Activated CD8-positive, alpha-beta T cell treated with anti-CD3 and anti-CD28 coated beads, Interleukin-2, amount 10 ng/mL, durations not matched to agents 7 days and 5 days (primary cell): ENCODE measurements at places on chromosomes 7 and 10. TPM values are rescaled to one million over a fixed set of nuclear protein-coding genes. Genes with fewer than 3 reads are reported as not detected.

Gene NPSR1
- total RNA-seq = not detected

Gene COL17A1
- not detected for total RNA-seq

- H3K27me3 ChIP-seq = no peaks in the 10 kb centered on the region
- H3K27ac ChIP-seq = no peak overlapping the region
- H3K36me3 ChIP-seq = no peaks in the 10 kb centered on the region
Measured at GRCh38 chr10:67492317-67493019, 203.5 kb downstream of the CTNNA3 start.

DNA sequence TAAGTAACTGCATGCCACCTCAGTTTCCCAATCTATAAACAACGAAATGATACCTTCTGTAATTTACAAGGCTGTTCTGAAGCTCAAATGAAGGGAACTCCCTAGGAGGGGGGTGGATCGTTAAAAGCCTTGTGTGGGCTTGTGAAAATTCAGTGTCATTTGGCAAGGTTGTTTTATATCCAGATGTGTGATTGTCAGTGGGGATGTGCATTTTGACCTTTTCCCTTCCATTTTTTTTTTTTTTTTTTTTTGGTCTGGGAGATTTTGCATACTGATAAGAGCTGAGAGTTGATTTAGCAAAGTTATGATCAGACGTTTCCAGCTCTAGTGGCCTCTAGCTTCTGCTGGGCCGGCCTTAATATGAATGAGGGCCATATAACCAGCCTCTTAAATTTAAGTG is 22.8 kb downstream of the CREB5 start:
- no peaks in the 10 kb centered on the region for H3K36me3 ChIP-seq
- H3K27ac ChIP-seq = no peak overlapping the region
- no peak for DNase-seq
- H3K4me1 ChIP-seq = no peaks in the 10 kb centered on the region

Gene C10orf67
- not detected for total RNA-seq

Gene TBATA
- total RNA-seq = not detected

GRCh38 chr7:158477866-158478265 is 109.8 kb downstream of the PTPRN2 start:
- H3K27ac ChIP-seq = no peak overlapping the region
- no peaks in the 10 kb centered on the region for H3K27me3 ChIP-seq
- H3K36me3 ChIP-seq = no peaks in the 10 kb centered on the region

DNA sequence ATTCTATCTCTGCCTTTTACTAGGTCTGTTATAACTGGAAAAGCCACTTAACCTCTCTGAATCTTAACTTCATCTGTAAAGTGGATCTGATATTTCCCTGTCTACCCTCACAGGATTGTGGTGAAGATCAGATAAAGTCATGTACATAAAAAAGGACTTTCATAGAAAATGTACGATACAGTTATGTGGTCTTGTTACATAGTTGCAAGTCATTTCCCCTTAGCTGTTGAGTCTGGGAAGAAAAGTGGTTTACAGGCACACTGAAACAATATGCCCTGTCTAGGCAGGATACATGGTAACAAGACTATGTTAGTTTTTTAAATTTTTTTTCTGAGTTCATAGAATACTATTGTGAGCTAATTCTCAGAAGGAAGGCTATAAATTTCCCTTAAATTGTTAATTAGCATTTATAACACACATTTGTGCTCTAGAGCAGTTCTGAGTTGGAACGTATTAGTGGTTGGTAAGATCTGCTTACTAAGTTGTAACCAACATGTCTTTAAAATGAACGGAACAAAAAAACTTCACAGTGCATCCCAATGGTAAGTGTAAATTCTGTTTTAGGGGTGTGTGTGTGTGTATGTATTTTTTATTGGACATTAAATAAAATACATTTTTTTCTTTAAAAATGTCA is 7.1 kb upstream of the GSTO1 start:
- peaks cover 16% of the 10 kb centered on the region for H3K4me1 ChIP-seq
- peaks cover 10% of the 10 kb centered on the region for H3K27me3 ChIP-seq
- DNase-seq = no peak
- H3K4me3 ChIP-seq = no peak overlapping the region
- H3K27ac ChIP-seq = peak overlapping the region; percentile 58
- peaks cover 9% of the 10 kb centered on the region for H3K36me3 ChIP-seq

Gene FZD1
- total RNA-seq = 0.24 TPM

- DNase-seq = no peak
- no peaks in the 10 kb centered on the region for H3K4me1 ChIP-seq
- no peak overlapping the region for H3K4me3 ChIP-seq
- no peaks in the 10 kb centered on the region for H3K27me3 ChIP-seq
Measured at GRCh38 chr10:95403700-95404461, 113.1 kb upstream of the PDLIM1 start.

- H3K27me3 ChIP-seq = no peaks in the 10 kb centered on the region
- no peak overlapping the region for H3K27ac ChIP-seq
- no peaks in the 10 kb centered on the region for H3K36me3 ChIP-seq
Measured at GRCh38 chr7:49112222-49112621, 187.9 kb downstream of the CDC14C start.

DNA sequence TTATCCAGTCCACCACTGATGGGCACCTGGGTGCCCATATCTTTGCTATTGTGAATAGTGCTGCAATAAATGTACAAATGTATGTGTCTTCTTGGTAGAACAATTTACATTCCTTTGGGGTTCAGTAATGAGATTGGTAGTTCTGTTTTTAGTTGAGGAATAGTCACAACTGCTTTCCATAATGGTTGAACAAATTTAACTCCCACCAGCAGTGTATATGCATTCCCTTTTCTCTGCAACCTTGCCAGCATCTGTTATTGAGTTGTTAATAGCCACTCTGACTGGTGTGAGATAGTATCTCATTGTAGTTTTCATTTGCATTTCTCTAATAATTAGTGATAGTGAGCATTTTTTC is 27.8 kb downstream of the COA1 start:
- no peak overlapping the region for H3K27ac ChIP-seq
- no peak for DNase-seq
- peaks cover 35% of the 10 kb centered on the region for H3K36me3 ChIP-seq
- H3K4me1 ChIP-seq = peaks cover 79% of the 10 kb centered on the region
- no peaks in the 10 kb centered on the region for H3K27me3 ChIP-seq

DNA sequence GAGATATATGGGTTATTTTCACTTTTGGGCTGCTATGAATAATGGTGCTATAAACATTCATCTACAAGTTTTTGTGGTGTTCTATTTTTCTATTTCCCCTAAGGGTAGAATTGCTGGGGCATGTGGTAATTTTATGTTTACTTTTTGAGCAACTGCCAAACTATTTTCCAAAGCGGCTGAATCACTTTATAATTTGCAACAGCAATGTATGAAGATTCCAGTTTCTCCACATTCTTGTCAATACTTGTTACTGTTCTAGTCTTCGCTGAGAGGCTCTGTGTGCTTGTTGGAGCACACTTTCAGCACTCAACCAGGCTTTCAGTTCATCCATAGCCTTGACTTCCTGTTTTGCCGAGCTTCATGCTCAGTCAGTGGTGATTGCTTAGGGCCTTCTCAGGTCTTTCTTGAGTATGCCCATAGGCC is 39.0 kb downstream of the ADK start:
- H3K27ac ChIP-seq = peak overlapping the region; percentile 89
- H3K36me3 ChIP-seq = peaks cover 5% of the 10 kb centered on the region
- H3K4me1 ChIP-seq = peaks cover 45% of the 10 kb centered on the region
- peak; percentile 51 for DNase-seq
- no peaks in the 10 kb centered on the region for H3K27me3 ChIP-seq

- no peak overlapping the region for H3K27ac ChIP-seq
- H3K36me3 ChIP-seq = no peaks in the 10 kb centered on the region
- no peak overlapping the region for H3K4me3 ChIP-seq
- H3K27me3 ChIP-seq = peaks cover 4% of the 10 kb centered on the region
- DNase-seq = no peak
Measured at GRCh38 chr7:17601921-17602320, 303.5 kb downstream of the AHR start.

GRCh38 chr7:139094596-139094995 is 14.9 kb downstream of the ZC3HAV1 start:
- H3K27me3 ChIP-seq = no peaks in the 10 kb centered on the region
- peaks cover 86% of the 10 kb centered on the region for H3K36me3 ChIP-seq
- DNase-seq = peak; percentile 50
- H3K4me1 ChIP-seq = peaks cover 84% of the 10 kb centered on the region
- peak overlapping the region; percentile 92 for H3K27ac ChIP-seq

Gene SPDYE5
- not detected for total RNA-seq

DNA sequence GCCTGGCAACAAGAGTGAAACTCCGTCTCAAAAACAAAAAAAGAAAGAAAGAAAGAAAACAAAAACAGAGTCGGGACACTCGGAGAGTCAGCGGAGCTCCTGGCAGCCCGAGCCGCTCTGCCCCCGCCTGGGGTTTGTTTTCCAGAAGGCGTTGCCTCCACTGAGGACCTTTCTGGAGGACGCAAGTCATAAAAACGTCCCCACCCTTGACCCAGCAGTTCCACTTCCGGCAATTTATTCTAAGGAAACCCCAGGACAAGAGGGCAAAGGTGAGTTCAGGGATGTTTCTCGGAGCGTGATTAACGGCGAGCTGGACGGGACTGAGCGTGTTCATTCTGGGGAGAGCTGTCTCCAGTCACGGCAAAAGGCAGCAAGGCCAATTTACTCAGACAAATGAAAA is 27.0 kb upstream of the SUN1 start:
- H3K4me3 ChIP-seq = no peak overlapping the region
- H3K36me3 ChIP-seq = peaks cover 2% of the 10 kb centered on the region
- peaks cover 13% of the 10 kb centered on the region for H3K27me3 ChIP-seq
- DNase-seq = no peak
- H3K27ac ChIP-seq = no peak overlapping the region
- H3K4me1 ChIP-seq = no peaks in the 10 kb centered on the region

DNA sequence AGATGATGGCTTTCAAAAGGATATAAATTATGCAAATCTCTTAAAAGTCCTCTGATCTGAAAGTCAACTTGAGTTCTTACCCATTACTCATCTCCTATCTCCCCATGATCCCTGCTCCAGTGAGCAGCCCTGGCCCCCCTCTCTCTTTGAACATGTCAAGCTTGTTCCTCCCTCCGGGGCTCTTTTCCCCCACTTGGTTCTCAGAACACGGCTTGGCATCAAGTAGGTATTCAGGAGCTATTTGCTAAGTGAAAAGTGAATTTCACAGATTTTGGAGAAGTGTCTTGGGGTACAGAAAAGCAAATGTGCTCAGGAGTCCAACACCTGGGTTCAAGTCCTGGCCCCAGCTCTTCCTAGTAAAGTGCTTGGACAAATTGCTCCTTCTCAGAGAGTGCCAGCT is 98.3 kb upstream of the CTBP2 start:
- no peak for DNase-seq
- no peaks in the 10 kb centered on the region for H3K36me3 ChIP-seq
- H3K27me3 ChIP-seq = no peaks in the 10 kb centered on the region
- H3K27ac ChIP-seq = no peak overlapping the region
- no peaks in the 10 kb centered on the region for H3K4me1 ChIP-seq

- no peak overlapping the region for H3K27ac ChIP-seq
- no peak for DNase-seq
- no peaks in the 10 kb centered on the region for H3K4me1 ChIP-seq
Measured at GRCh38 chr7:78777829-78778228, 675.6 kb downstream of the MAGI2 start.

GRCh38 chr10:22644222-22644621 is 70.2 kb downstream of the PIP4K2A start:
- peak overlapping the region; percentile 6 for H3K4me3 ChIP-seq
- peaks cover 56% of the 10 kb centered on the region for H3K36me3 ChIP-seq
- H3K4me1 ChIP-seq = peaks cover 78% of the 10 kb centered on the region
- H3K27me3 ChIP-seq = no peaks in the 10 kb centered on the region
- DNase-seq = no peak

DNA sequence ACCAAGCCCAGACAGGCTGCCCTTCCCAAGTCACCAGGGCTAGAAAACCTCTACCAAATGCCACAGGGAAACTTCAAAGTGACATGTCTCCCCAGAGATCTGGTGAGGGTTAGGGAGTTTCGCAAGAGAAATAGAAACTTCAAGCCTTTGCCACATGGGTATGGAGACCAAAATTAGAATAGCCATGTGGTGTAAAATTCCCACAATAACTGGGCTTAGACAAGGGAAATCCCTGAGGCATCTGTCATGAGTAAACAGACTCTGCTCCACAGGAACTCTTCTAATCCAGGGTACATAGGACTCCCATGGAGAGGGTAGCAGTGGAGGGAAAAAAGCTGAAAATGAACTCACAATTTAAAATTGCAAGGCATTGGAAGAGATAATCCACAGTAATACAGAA is 14.3 kb downstream of the ADAM12 start:
- H3K27ac ChIP-seq = no peak overlapping the region
- no peak for DNase-seq
- H3K27me3 ChIP-seq = no peaks in the 10 kb centered on the region
